Naive thymus-derived CD8-positive, alpha-beta T cell (primary cell): ENCODE measurements at places on chromosomes 3 and 15. TPM values are rescaled to one million over a fixed set of nuclear protein-coding genes. Genes with fewer than 3 reads are reported as not detected.

GRCh38 chr3:196774848-196775422 is 35.3 kb downstream of the PAK2 start:
- peaks cover 32% of the 10 kb centered on the region for H3K36me3 ChIP-seq
- peaks cover 40% of the 10 kb centered on the region for H3K4me1 ChIP-seq
- no peaks in the 10 kb centered on the region for H3K27me3 ChIP-seq
- no peak for DNase-seq

GRCh38 chr3:150828997-150829396 is 66.0 kb upstream of the SIAH2 start:
- no peak overlapping the region for H3K27ac ChIP-seq
- peaks cover 11% of the 10 kb centered on the region for H3K27me3 ChIP-seq
- no peak for DNase-seq

GRCh38 chr3:158789592-158789991 is 12.3 kb upstream of the MFSD1 start:
- no peak for DNase-seq
- no peak overlapping the region for H3K4me3 ChIP-seq
- peaks cover 3% of the 10 kb centered on the region for H3K4me1 ChIP-seq
- peaks cover 2% of the 10 kb centered on the region for H3K27me3 ChIP-seq

DNA sequence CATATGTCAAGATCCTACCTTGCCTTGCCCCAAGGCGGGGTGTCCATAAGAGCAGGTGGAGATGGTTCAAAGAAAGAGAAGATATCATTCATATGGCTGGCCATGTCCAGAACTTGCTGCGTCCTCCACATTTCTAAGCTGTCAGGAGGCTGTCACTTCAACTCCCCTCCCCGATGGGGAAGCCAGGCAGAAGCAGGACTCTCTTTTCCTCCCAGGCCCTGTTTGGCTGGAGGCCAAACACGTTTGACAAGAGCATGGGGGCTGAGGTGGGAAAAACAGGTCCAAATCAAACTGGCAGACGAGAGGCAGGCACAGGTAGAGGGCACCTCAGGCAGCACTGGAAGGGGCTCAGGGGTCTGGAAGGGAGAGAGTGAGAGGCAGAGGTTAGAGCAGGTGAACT is 37.7 kb downstream of the MESD start:
- peaks cover 6% of the 10 kb centered on the region for H3K4me1 ChIP-seq
- no peak overlapping the region for H3K4me3 ChIP-seq
- H3K27ac ChIP-seq, result no peak overlapping the region
- no peak for DNase-seq
- peaks cover 39% of the 10 kb centered on the region for H3K36me3 ChIP-seq
- H3K27me3 ChIP-seq, result no peaks in the 10 kb centered on the region

- H3K36me3 ChIP-seq, result no peaks in the 10 kb centered on the region
- H3K27ac ChIP-seq, result no peak overlapping the region
- H3K27me3 ChIP-seq, result no peaks in the 10 kb centered on the region
- no peak overlapping the region for H3K4me3 ChIP-seq
Observed at GRCh38 chr3:105580296-105580965, 213.7 kb downstream of the ALCAM start.

DNA sequence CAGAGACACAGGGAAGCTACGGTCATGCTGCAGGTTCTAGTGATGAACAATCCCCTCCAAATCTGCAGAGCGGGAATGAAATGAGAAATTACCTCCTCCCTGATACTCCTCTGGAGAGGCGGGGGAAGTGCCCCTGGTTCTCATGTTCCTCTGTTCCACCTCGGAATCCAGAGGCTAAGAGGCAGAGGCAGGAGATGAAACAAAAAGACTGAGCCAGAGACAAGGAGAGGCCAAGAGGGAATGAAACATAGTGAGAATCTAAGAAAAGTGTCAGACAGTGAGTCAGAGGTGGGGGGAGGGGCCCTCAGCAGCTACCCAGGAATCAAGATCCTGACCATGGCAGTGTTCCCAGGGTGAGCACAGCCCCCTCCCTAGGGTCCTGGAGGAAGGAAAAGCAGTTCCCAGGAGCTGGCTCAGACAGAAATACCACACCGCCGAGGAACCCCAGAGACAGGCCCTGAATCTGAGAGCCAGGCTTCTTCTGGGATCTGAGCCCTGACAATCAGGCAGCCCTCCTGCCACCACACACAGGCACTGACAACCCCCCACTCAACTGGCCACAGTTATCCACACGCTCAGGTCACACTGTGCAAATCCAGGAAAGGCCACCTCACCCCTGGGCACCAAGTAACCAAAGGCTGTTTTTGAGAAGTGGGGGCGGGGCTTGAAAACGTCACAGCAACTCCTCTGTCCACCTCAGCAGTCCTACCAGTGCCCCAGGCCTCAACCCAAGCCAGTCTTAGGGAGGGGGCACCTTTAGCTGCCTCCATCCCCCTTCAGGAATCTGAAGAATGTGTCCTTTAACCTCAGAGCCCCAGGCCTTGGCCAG is 2.4 kb downstream of the CSRNP1 start:
- DNase-seq, result no peak
- H3K36me3 ChIP-seq, result no peaks in the 10 kb centered on the region
- peak overlapping the region; percentile 97 for H3K4me3 ChIP-seq
- H3K27ac ChIP-seq, result peak overlapping the region; percentile 99
- no peaks in the 10 kb centered on the region for H3K27me3 ChIP-seq

DNA sequence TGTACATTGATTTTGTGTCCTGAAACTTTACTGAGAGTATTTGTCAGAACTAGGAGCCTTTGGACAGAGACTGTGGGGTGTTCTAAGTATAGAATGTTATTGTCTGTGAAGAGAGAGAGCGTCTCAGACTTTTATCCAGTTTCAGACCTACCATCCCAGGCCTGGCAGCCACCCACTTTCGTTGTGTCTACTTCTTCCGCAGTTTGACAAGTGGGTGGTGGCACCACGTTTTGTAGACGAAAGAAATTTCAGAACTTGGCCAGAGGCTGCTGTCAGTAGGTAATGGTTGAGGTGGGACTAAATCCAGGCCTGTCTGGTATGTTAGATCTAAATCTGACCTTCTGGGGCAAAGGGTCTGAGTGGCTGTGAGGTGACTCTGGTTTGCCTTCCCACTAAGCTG is 13.4 kb upstream of the TRAK1 start:
- H3K4me3 ChIP-seq, result no peak overlapping the region
- H3K36me3 ChIP-seq, result peaks cover 8% of the 10 kb centered on the region
- peaks cover 49% of the 10 kb centered on the region for H3K4me1 ChIP-seq
- no peaks in the 10 kb centered on the region for H3K27me3 ChIP-seq

DNA sequence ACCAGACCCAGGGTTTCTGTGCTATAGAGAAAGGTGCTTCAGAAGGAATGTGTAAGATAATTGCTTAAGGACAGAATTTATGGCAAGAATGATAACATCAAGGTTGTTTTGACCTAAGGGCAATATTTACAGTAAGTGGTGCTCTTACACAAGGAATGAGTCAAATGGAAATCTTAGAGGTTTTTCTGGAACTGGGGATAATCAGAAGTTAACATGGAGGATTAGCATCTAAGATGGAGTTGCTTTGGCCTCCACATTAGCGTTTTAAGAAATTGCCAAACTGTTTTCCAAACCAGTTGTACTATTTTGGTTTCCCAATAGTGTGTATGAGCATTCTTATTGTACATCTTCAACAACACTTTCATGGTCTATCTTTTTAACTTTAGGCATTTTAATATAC is 3.1 kb downstream of the WDR93 start:
- no peak overlapping the region for H3K27ac ChIP-seq
- H3K27me3 ChIP-seq, result no peaks in the 10 kb centered on the region
- peaks cover 19% of the 10 kb centered on the region for H3K4me1 ChIP-seq
- no peak for DNase-seq

GRCh38 chr15:45551676-45552075 is 29.1 kb upstream of the SLC30A4 start:
- H3K27ac ChIP-seq, result no peak overlapping the region
- no peak overlapping the region for H3K4me3 ChIP-seq
- H3K36me3 ChIP-seq, result no peaks in the 10 kb centered on the region

DNA sequence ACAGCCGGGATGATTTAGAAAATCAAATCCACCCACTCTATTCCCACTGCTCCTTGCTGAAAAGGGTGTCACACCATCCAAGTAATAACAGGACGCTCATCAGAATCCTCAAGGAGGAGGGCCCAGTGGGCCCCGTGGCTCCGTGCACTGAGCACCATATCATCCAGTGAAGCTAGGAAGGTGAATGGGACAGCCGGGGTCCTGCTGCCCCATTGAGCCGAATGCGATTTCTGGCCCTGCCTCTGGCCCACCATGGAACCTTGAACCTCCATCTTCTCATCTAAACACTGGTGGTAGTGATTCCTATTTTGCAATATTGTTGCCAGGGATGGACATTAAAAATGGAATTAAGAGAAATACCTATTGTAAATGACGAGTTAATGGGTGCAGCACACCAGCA is 99.1 kb upstream of the SLC6A11 start:
- no peak overlapping the region for H3K4me3 ChIP-seq
- no peak for DNase-seq
- H3K4me1 ChIP-seq, result no peaks in the 10 kb centered on the region
- no peaks in the 10 kb centered on the region for H3K36me3 ChIP-seq
- H3K27ac ChIP-seq, result no peak overlapping the region
- H3K27me3 ChIP-seq, result peaks cover 21% of the 10 kb centered on the region

- no peak overlapping the region for H3K4me3 ChIP-seq
- peaks cover 7% of the 10 kb centered on the region for H3K4me1 ChIP-seq
- H3K27me3 ChIP-seq, result no peaks in the 10 kb centered on the region
- peaks cover 4% of the 10 kb centered on the region for H3K36me3 ChIP-seq
- no peak overlapping the region for H3K27ac ChIP-seq
- DNase-seq, result no peak
Observed at GRCh38 chr3:129485721-129486663, 42.4 kb upstream of the RHO start.

GRCh38 chr3:14304101-14305045 is 98.0 kb upstream of the SLC6A6 start:
- H3K4me3 ChIP-seq, result no peak overlapping the region
- peaks cover 7% of the 10 kb centered on the region for H3K27me3 ChIP-seq
- no peaks in the 10 kb centered on the region for H3K36me3 ChIP-seq
- H3K4me1 ChIP-seq, result peaks cover 13% of the 10 kb centered on the region

DNA sequence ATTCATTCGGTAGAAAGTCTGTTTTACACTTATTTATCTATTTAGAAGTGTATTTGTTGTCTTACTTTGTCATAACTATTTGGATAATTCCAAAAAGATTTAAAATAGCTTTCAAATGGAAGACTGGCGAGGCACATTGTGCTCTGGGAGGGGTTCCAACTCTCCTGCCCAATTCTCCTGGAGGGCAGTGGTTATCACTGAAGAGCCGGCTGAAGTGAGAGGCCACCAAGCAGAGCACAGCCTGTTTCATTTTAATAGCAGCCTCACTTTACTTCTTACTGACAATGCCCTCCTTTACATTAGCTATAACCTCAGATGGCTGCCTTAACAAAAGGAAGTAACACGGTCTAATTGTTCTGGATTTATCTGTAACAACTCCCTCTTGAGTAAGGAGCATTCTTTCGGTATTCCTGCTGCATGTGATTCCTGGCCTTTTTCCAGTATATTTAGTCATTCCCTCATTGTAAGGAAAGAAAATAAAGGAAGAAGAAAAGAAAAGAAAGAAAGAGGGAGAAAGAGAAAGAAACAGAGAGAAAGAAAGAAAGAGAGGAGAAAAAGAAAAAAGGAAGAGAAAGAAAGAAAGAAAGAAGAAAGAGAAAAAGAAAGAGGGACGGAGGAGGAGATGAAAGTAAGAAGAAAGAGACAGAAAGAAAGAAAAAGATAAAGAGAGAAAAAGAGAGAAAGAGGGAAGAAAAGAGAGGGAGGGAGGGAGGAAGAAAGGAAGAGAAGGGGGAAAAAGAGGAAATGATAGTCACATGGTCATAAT is 339.8 kb upstream of the WNT5A start:
- no peak for DNase-seq
- peaks cover 8% of the 10 kb centered on the region for H3K36me3 ChIP-seq
- H3K27ac ChIP-seq, result no peak overlapping the region
- H3K4me3 ChIP-seq, result no peak overlapping the region
- no peaks in the 10 kb centered on the region for H3K4me1 ChIP-seq

DNA sequence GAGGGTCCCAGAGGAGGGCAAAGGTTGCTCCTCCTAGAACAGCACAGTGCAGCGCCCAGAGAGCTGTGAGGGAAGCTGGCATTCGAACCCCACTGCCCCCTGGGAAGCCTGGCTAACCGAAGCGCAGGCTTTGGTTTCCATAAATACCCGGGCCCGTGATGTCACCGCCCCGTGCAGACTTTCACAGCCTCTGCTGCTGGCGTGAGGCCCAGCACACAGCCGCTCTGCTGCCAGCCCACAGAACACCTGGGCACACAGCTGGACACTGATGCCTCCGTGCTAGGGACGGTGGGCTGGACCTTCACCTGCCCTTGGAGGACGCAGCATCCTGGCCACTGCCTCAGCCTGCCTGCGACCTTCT is 1.0 kb downstream of the IQSEC1 start:
- H3K36me3 ChIP-seq, result no peaks in the 10 kb centered on the region
- H3K27ac ChIP-seq, result peak overlapping the region; percentile 29
- no peaks in the 10 kb centered on the region for H3K27me3 ChIP-seq

DNA sequence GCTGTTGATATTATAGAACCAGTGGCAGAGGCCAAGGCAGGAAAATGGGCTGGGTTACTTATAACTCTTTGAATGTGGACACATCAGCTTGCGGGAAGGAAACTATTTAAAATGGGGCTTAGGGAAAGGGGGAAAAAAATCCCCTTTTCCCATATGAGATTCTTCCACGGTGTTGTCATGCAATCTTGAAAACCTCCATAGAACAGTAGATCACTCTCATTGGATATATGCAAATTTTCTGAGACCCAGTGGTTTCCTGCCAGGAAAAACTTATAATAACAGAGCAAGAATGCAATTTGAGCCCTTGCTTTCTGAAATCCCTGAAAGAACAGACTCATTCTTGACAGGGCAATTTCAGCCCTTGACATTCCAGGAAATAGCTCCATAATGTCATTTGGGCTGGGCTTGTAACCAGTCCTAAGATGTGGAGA is 31.1 kb downstream of the TMEM212 start:
- no peaks in the 10 kb centered on the region for H3K27me3 ChIP-seq
- no peak overlapping the region for H3K4me3 ChIP-seq
- H3K27ac ChIP-seq, result no peak overlapping the region
- no peaks in the 10 kb centered on the region for H3K36me3 ChIP-seq
- DNase-seq, result no peak

GRCh38 chr3:148943506-148944205 is 47.7 kb upstream of the GYG1 start:
- no peaks in the 10 kb centered on the region for H3K4me1 ChIP-seq
- DNase-seq, result no peak
- peaks cover 10% of the 10 kb centered on the region for H3K27me3 ChIP-seq
- no peak overlapping the region for H3K4me3 ChIP-seq

Gene CILP
- polyA plus RNA-seq, result not detected

Gene IQCH
- polyA plus RNA-seq, result not detected

Gene CEP70
- 12.3 TPM for polyA plus RNA-seq

Gene ILDR1
- not detected for polyA plus RNA-seq

Gene EIF5A2
- 9.8 TPM for polyA plus RNA-seq

Gene ARHGAP31
- 0.32 TPM for polyA plus RNA-seq

Gene SYNPR
- polyA plus RNA-seq, result not detected

Gene LYZL4
- polyA plus RNA-seq, result not detected

Gene KCNAB1
- 0.17 TPM for polyA plus RNA-seq

Gene IGF2BP2
- not detected for polyA plus RNA-seq
